Cortex of kidney (tissue), 1 donor: ENCODE measurements at places on chromosomes 6 and 20.

DNA sequence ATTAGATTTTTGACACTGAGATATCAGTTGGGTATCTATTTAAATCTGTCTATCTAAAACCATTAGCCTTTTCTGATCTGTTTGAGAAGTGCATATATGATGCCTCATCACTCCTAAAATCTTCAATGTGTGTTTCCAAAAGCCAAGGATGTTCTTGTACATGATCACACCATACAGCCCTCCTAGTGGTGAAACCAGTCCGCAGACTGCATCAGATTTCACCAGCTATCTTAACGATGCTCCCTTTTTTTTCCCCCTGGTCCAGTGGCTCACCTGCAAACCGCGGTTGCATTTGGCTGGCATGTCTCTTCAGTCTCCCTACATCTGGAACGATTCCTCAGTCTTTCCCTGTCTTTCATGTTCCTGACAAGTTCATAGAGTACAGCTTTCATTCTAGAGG lies 4.0 kb downstream of the KIZ start:
- DNase-seq, result no peak

- no peak for DNase-seq
Measured at GRCh38 chr6:15824811-15825210, 162.0 kb upstream of the DTNBP1 start.

DNA sequence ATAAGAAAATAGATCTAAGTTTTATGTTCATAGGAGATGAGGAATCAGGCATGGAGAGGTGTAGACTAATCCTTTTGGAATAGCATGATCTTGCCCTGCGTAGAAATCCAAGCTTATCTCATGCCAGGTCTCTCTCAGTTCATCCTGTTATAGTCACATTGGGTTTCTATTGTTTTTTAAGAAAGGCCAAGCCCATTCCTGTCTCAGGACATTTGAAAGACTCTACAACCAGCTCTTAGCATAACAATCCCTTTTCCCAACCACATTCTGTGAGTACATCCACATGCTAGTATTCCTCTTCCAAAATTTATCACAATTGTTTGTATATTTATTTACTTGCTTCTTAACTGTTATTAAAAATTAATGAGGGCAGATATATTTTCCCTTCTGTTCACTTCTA lies 130.3 kb downstream of the MMUT start:
- no peak for DNase-seq

DNA sequence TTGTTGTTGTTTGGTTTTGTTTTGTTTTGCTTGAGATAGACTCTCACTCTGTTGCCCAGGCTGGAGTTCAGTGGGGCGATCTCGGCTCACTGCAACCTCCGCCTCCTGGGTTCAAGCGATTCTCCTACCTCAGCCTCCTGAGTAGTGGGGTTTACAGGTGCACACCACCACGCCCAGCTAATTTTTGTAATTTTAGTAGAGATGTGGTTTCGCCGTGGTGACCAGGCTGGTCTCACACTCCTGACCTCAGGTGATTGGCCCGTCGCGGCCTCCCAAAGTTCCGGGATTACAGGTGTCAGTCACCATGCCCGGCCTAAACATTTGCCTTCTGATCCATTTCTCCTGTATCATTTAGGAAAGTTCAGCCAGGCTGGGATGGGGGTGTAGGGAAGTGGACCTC lies 17.7 kb downstream of the DUSP22 start:
- DNase-seq, result no peak

- DNase-seq, result no peak
Measured at GRCh38 chr20:7379621-7380220, 560.5 kb downstream of the HAO1 start.

DNA sequence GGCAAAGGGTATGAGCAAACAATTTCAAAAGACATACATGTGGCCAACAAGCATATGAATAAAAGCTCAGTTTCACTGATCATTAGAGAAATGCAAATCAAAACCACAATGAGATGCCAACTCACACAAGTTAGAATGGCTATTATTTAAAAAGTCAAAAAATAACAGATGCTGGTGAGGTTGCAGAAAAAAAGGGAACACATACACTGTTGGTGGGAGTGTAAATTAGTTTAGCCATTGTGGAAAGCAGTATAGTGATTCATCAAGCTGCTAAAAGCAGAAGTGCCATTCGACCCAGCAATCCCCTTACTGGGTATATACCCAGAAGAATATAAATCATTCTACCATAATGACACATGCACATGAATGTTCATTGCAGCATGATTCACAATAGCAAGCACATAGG lies 6.7 kb upstream of the KHDC1L start:
- no peak for DNase-seq

DNA sequence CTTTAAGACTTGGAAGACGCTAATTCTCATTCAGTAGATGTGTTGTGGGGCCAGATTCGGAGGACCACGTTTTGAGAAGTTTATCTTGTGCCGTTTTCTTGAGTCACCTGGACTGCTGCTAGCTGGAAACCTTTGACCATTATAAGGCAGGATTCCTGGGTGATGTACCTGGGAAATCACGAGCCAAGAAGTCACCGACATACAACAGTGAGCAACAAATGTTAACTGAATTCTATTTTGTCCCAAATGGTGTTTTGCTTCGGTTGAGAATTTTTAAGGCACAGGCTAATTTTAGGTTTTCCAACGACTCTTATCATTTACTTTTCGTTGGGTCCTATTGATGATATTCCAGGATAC lies 93.4 kb upstream of the BTN3A2 start:
- DNase-seq, result no peak

DNA sequence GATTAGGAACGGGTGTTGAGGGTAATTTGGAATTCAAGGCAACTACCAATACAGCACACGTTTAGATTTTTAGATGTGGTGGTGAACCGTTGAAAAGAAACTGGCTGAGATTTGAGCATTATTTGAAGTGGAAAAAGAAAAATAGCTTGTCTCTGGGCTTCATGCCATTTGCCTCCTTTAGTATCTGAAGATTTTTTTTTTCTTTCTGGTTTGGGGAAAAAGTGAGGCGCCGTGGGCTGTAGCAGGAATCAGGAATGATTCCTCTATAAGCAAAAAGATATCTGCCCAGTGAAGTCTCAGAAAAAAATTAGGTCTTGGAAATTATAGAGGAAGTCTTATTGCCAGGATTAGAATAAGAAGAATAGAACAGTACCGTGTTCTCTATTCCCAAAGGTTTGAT lies 88.5 kb downstream of the RPS12 start:
- DNase-seq, result no peak

DNA sequence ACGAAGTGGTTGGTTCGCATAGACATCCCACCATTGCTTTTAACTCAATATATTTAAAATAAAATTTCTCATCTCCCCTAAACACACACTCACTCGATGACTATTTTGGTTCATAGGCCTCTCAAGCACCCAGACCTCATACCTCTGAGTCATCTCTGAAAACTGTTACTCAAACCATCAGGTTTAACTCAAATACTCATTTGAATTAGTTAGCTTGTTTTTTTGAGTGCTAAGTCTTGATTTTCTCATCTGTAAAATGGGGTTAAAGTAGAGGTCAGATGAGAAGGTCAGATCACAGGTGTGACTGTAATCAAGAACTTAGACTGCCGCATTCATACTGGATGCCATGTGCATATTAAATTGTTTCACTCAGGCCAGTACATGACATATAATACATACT lies 243.9 kb upstream of the TENT5A start:
- no peak for DNase-seq

- DNase-seq, result no peak
Measured at GRCh38 chr6:156852147-156852857, 75.1 kb downstream of the ARID1B start.

DNA sequence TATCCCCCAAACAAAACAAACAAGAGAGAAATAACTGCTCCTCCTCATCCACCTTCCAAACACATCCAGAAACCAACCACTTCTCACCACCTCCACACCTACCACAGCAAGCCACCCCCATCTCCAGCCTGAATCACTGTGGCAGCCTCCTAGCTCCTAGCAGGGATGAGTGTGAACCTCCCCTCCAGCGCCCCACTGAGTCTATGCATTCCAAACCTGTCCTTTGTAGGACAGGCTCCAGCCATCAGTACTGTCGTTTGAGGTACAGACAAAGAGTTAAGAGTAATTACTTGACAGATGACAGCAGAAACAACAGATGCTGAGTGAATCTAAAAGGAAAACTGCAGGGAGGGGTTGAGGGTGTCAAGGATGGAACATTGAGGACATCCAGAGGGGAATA lies 2.4 kb downstream of the METTL24 start:
- no peak for DNase-seq

DNA sequence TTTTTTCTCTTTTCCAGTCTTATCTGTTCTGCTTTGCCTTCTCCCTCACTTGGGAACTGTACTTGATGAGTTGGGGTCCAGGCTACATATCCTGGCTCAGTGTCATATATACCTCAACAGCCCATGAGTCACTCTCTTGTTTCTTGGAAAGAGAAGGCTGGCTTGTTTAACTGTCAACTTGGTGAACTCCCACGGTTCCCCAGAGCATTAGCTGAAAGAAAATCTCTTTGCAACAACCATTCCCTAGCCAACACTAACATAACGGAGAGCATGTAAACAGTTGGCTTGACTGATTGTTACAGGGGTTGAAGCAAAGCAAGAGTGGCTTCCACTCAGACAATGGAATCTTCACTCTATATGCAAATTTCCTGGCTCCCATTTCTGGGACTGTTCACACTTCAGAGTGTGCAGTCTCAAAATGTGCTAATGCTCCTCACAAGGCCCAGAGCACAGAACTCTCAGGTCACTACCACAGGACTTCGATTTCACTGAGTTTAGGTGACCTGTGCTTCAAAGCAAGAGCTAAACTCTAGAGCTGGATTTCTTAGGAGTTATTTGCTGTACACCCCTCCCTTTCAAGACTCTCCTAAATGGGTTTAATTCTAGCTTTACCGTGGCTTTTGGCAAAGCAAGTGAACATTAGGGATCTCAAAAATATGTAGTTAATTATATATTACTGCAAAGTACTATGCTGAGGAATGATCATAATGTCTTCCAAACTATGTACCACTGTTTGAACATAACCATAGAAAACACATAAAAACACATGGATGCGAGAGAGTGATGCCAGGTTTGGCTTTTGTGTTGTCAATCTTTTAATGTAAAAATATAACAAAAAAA lies 609.8 kb downstream of the RFPL4B start:
- no peak for DNase-seq

- no peak for DNase-seq
Measured at GRCh38 chr6:110646951-110647910, 168.0 kb downstream of the CDK19 start.

- DNase-seq, result no peak
Measured at GRCh38 chr6:88179692-88180091, 13.5 kb upstream of the CNR1 start.

DNA sequence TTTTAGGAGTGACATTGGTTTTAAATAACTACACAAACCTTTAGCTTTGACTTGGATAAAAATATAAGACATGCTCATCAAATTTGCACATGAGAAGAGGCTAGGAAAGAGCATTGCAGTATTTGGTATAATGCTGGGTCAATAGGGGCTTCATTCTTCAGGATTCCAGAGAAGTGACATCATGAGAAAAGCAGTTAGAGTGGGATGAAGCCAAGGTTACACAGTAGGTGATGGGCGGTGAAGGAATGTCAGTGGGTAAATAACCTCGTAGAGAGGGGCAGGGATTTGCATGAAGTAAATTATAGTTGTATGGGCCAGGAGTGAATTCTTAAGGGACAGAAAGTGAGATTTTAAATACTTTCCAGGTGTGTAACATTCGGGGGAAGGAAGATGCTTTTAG lies 216.2 kb downstream of the RFPL4B start:
- DNase-seq, result no peak

DNA sequence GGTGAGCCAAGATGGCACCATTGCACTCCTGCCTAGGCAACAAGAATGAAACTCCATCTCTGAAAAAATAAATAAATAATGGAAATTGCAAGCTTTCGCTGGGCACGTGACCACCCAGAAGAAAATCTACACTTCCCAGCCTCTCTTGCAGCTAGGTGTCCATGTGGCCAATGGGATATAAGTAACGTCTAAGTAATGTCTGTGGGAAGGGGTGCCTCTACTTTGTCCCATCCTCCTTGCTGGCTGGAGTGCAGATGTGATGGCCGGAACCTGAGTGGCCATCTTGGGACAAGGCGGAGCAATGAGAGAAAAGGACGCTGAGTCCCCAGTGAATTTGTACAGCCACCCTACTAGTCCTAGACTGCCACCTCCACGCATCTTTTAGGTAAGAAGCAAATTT lies 99.8 kb upstream of the PTPN1 start:
- DNase-seq, result no peak

- DNase-seq, result no peak
Measured at GRCh38 chr6:3535033-3535775, 78.4 kb upstream of the SLC22A23 start.

DNA sequence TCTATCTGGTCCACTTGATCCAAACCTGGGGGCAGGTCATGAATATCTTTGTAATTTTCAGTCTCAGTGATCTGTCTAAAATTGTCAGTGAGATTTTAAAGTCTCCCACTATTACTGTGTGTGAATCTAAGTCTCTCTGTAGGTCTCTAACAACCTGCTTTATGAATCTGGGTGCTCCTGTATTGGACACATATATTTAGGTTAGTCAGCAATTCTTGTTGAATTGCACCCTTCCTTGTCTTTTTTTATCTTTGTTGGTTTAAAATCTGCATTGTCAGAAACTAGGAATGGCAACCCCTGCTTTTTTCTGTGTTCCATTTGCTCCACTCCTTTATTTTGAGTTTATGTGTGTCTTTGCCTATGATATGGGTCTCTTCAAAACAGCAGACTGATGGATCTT lies 140.7 kb downstream of the ASCC3 start:
- no peak for DNase-seq

- DNase-seq, result no peak
Measured at GRCh38 chr6:138454981-138455706, 44.1 kb downstream of the NHSL1 start.

- DNase-seq, result no peak
Measured at GRCh38 chr20:22946596-22946995, 88.5 kb upstream of the SSTR4 start.

DNA sequence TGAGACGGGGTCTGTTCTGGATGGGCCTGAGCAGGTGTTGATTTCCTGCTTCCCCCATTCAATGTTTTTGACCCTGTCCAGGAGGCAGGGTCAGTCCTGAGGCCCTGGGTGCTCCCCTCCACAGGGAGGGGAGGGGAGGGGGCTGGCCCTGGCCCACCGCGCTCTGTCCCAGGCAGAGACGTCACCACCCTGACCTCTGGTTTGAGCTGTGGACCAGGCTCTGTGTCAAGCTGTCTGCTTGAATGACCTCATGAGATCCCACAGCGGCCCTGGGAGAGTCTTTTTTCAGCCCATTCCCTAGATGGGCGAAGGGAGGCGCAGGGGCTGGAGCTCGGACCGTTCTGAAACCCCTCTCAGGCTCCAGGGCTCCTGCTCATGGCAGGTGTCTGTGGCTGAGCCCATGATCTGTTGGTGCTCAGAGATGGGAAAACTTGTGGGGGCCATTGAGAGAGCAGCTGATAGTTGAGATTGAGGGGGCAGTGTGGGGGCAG lies 8.9 kb upstream of the LKAAEAR1 start:
- DNase-seq, result no peak

- DNase-seq, result no peak
Measured at GRCh38 chr20:60066438-60066823, 108.2 kb downstream of the CDH26 start.

- DNase-seq, result no peak
Measured at GRCh38 chr6:111724039-111724438, 118.4 kb upstream of the TRAF3IP2 start.
